Activated T-cell treated with anti-CD3 and anti-CD28 coated beads for 1 hour (primary cell): ENCODE measurements at places on chromosomes 4 and X.

- DNase-seq, result no peak
These were observed 563.3 kb upstream of the ZFP42 start for GRCh38 chr4:187432310-187432709.

GRCh38 chr4:41815473-41815872 lies 66.9 kb upstream of the PHOX2B start:
- no peak for DNase-seq

GRCh38 chr4:13378973-13379759 lies 105.0 kb downstream of the RAB28 start:
- DNase-seq, result no peak

DNA sequence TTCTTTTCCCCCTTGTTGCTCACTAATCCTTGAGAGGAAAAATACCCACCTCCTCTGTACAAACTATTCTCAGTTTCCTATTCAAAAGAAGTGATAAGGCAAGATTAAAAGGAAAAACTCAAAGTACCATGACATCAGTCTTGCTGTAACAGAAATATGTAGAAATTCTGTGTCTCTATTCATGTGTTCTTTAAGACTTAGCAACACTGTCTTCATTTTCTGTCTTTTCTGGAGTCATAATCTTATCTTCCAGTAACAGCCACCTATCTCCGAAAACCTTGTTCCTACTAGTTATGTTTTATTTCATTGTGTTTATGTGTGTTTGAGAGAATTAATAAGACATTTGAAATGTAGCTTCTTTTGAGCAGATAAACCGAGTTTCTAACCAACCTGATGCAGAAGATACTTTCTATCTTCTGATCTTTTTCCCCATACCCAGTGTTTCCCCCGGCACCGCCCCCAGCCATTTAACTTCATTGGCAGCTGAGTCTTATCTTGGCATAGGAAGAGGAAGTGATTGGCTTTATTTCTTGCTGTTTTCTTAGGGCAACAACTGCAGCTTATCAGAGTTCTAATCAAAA lies 8.0 kb downstream of the FAM241A start:
- no peak for DNase-seq

- no peak for DNase-seq
These were observed 160.1 kb upstream of the VCX3A start for GRCh38 chrX:6694977-6695376.

GRCh38 chr4:17188547-17189400 lies 290.3 kb upstream of the LDB2 start:
- DNase-seq, result no peak

- DNase-seq, result no peak
These were observed 255.2 kb upstream of the SFRP2 start for GRCh38 chr4:154044108-154044531.

DNA sequence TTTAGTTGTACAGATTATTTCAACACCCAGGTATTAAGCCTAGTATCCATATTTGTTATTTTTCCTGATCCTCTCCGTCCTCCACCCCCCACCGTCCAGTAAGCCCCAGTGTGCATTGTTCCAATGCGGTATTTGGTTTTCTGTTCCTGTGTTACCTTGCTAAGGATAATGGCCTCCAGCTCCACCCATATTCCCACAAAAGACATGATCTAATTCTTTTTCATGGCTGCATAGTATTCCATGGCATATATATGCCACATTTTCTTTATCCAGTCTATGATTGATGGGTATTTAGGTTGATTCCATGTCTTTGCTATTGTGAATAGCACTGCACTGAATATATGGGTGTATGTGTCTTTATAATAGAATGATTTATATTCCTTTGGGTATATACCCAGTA lies 22.1 kb upstream of the LNX1 start:
- no peak for DNase-seq

DNA sequence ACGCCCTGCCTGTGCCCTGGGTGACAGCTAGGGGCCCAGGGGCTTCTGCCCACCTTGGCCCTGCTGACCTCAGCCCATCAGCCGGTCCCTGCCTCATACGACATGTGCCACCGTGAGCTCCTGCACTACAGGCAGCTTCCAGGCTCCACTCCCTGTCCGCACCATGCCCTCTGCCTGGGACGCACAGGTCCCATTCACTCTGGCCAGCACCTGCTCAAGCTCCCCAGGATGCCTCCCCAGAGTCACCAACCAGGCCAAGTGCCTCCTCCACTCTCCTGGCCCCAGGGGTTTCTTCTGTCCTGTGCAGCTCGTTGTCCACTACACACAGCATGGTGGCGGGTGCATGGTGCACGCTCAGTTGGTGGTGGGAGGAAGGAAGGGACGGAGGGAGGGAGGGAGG lies 20.2 kb upstream of the MRFAP1 start:
- no peak for DNase-seq

GRCh38 chr4:114603497-114603896 lies 4.9 kb downstream of the UGT8 start:
- no peak for DNase-seq

DNA sequence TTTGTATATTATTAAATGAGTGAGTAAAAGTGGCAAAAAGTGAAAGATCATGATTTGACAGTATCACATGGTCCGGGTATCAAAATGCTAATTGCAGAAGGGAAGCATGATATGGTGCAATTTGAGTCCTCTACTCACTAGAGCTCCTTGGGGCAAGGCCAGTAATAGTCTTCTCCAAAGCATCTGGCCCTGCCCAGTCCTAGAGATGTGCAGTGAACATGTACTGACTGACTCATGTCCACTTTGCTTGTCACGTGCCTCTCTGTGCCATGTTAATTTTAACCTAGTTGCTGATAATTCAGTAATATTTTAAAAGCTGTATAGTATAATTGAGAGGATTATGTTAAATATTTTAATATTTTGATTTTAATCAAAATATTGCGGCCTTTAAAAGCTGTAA lies 54.6 kb upstream of the TENM3 start:
- no peak for DNase-seq

GRCh38 chr4:121711263-121712000 lies 14.7 kb upstream of the ANXA5 start:
- DNase-seq, result no peak

DNA sequence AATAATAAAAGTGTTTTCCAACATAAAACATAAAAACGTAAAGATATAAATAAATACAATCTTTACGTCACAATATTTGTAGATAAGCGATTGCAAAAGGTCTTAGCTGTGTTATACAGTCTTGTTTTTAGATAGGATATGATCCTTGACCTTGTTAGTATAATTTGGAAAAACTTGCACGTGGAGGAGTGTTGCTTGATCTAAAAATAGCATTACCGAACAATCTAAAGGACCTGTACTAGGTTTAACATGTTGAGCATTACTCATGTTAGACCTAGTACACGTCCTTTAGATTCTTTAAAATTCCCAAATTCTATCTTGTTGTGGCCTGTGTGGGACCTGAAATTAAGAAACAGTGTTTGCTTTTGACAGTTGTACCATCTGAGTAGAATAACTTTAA lies 1.6 kb downstream of the METAP1 start:
- DNase-seq, result no peak
